ENCODE measurements at places on chromosomes 5 and 9. TPM values are rescaled to one million over a fixed set of nuclear protein-coding genes. Genes with fewer than 3 reads are reported as not detected.

RNF224 gene
- polyA plus RNA-seq = not detected

IER5L gene
- 3.3 TPM for polyA plus RNA-seq

FBP2 gene
- not detected for polyA plus RNA-seq

DOCK8 gene
- polyA plus RNA-seq = 3.8 TPM

KCNIP1 gene
- not detected for polyA plus RNA-seq

GRCh38 chr9:32590898-32591297 lies 17.9 kb upstream of the NDUFB6 start:
- H3K4me1 ChIP-seq = no peaks in the 10 kb centered on the region
- H3K27me3 ChIP-seq = no peaks in the 10 kb centered on the region
- H3K36me3 ChIP-seq = no peaks in the 10 kb centered on the region

DNA sequence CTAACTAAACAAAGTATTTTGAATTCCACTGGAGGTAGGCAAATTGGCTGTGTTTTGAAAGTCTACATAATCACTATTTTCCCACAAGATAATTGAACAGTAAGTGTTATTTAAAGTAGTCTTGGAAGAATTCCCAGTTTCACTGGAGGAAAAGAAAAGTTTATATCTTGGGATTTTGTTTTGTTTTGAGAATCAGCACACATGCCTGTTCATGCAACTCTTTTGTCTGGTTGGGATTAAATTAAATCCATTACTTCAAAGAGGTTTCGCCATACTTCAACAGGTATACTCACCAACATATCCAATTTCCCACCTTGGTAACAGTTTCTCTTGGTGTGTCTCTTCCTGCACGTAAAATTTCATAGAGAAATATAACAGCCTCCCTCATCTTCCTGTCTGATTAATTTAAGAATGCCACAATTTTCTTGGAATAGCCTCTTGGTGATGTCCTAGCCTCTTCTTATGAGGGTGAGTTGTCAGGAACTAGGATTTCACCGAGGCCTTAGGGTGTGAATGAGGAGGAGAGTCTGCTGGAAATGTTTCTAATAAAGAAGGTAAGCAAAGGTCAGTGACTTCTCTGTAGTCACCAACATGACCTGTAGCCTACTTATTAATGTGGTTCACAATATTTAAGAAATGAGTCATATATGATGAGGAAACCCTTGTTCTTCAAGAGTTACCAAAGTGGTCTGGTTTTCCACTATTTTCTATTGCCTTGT lies 48.1 kb downstream of the ITGA2 start:
- no peak overlapping the region for H3K4me3 ChIP-seq
- DNase-seq = no peak
- H3K4me1 ChIP-seq = no peaks in the 10 kb centered on the region
- no peaks in the 10 kb centered on the region for H3K27me3 ChIP-seq
- no peak overlapping the region for H3K27ac ChIP-seq

DNA sequence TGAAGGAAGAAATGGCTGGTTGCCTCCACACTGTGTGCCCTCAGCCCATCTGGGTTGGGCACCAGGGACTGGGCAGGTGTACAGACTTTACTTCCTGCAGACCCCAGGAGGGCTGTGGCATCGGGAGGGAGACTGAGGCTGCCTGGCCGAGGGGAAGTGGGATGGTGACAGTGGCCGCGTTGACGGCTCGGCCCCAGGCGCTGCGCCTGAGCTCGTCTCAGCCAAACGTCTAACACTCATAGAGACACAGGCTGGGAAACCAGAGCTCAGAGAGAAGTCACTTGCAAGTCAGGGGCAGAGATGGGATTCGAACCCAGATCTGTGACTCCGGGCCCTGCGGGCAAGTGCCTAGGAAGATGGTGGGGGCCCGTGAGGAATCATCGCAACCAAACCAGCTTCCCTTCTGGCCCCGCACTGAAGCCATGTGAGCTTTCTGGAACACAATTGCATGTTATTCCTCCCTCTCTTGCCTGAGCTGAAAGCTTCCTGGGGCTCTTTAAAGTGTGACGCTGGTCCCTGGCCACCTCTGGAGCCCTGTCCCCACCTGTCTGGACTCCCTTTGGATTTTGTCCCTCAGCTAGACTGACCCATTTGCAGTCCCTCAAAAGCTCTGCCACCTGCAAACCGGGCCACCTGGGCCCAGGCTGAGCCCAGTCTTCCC lies 53.1 kb upstream of the FUBP3 start:
- no peaks in the 10 kb centered on the region for H3K36me3 ChIP-seq
- H3K4me1 ChIP-seq = peaks cover 15% of the 10 kb centered on the region
- DNase-seq = no peak
- no peaks in the 10 kb centered on the region for H3K27me3 ChIP-seq
- H3K4me3 ChIP-seq = no peak overlapping the region

GRCh38 chr5:89265511-89266179 lies 382.7 kb upstream of the MEF2C start:
- H3K27me3 ChIP-seq = no peaks in the 10 kb centered on the region
- H3K27ac ChIP-seq = no peak overlapping the region
- H3K4me3 ChIP-seq = no peak overlapping the region
- H3K36me3 ChIP-seq = no peaks in the 10 kb centered on the region
- no peak for DNase-seq
- H3K4me1 ChIP-seq = no peaks in the 10 kb centered on the region

GRCh38 chr5:3324421-3325101 lies 271.1 kb upstream of the IRX1 start:
- H3K4me3 ChIP-seq = no peak overlapping the region
- H3K36me3 ChIP-seq = no peaks in the 10 kb centered on the region
- no peak overlapping the region for H3K27ac ChIP-seq
- no peaks in the 10 kb centered on the region for H3K27me3 ChIP-seq

GRCh38 chr9:36891341-36891811 lies 142.7 kb downstream of the PAX5 start:
- H3K27me3 ChIP-seq = no peaks in the 10 kb centered on the region
- no peak overlapping the region for H3K4me3 ChIP-seq
- no peaks in the 10 kb centered on the region for H3K4me1 ChIP-seq
- no peaks in the 10 kb centered on the region for H3K36me3 ChIP-seq

GRCh38 chr5:108924457-108924961 lies 176.8 kb downstream of the FER start:
- no peaks in the 10 kb centered on the region for H3K36me3 ChIP-seq
- no peak for DNase-seq
- H3K4me1 ChIP-seq = no peaks in the 10 kb centered on the region
- H3K27me3 ChIP-seq = no peaks in the 10 kb centered on the region
- H3K4me3 ChIP-seq = no peak overlapping the region
- no peak overlapping the region for H3K27ac ChIP-seq

- H3K4me3 ChIP-seq = no peak overlapping the region
- H3K36me3 ChIP-seq = no peaks in the 10 kb centered on the region
- no peak overlapping the region for H3K27ac ChIP-seq
- no peak for DNase-seq
- H3K4me1 ChIP-seq = no peaks in the 10 kb centered on the region
Observed at GRCh38 chr5:53261245-53261644, 151.7 kb upstream of the MOCS2 start.

GRCh38 chr5:4703931-4704458 lies 436.1 kb upstream of the ADAMTS16 start:
- no peak overlapping the region for H3K4me3 ChIP-seq
- no peak overlapping the region for H3K27ac ChIP-seq
- H3K27me3 ChIP-seq = no peaks in the 10 kb centered on the region

- H3K27me3 ChIP-seq = no peaks in the 10 kb centered on the region
- no peak overlapping the region for H3K4me3 ChIP-seq
- no peak overlapping the region for H3K27ac ChIP-seq
- H3K4me1 ChIP-seq = no peaks in the 10 kb centered on the region
- no peak for DNase-seq
Observed at GRCh38 chr9:72772661-72773060, 180.2 kb downstream of the ALDH1A1 start.

Measured in liver (tissue), 10 donors.